Posterior vena cava (tissue), 2 donors: ENCODE measurements at places on chromosomes 12 and 14. TPM values are rescaled to one million over a fixed set of nuclear protein-coding genes. Genes with fewer than 3 reads are reported as not detected.

- DNase-seq: no peak
Observed at GRCh38 chr14:66233591-66233990, 252.6 kb upstream of the CCDC196 start.

- no peak for DNase-seq
Observed at GRCh38 chr12:85155791-85156190, 119.6 kb downstream of the LRRIQ1 start.

GRCh38 chr12:53051881-53052412, 2.1 kb downstream of the TNS2 start:
- no peak for DNase-seq

- no peak for DNase-seq
Observed at GRCh38 chr12:81208187-81208911, 130.5 kb downstream of the ACSS3 start.

GRCh38 chr12:101824831-101825230, 5.9 kb downstream of the GNPTAB start:
- DNase-seq: no peak

GRCh38 chr14:97198813-97199212, 401.6 kb downstream of the VRK1 start:
- DNase-seq: no peak

- no peak for DNase-seq
Observed at GRCh38 chr14:71361874-71362273, 454.6 kb downstream of the PCNX1 start.

DNA sequence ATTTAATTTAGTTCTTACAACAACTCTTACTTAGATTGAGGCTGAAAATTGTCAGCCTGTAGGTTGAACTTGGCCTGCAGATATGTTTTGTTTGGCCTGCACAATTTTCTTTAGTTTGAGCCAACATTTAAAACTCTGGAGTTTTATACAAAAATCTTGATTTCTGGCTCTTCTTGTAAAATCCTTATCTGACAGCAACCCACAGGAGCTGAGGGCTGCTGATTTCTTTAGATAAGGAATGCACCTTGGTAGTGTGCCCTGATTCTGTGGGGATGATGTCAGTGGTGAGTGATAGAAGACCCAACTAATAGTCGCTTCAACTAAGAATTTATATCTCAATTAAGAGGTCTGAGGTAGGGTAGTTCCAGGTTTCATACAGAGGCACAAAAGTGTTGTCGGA, 49.5 kb downstream of the SOCS2 start:
- DNase-seq: no peak

DNA sequence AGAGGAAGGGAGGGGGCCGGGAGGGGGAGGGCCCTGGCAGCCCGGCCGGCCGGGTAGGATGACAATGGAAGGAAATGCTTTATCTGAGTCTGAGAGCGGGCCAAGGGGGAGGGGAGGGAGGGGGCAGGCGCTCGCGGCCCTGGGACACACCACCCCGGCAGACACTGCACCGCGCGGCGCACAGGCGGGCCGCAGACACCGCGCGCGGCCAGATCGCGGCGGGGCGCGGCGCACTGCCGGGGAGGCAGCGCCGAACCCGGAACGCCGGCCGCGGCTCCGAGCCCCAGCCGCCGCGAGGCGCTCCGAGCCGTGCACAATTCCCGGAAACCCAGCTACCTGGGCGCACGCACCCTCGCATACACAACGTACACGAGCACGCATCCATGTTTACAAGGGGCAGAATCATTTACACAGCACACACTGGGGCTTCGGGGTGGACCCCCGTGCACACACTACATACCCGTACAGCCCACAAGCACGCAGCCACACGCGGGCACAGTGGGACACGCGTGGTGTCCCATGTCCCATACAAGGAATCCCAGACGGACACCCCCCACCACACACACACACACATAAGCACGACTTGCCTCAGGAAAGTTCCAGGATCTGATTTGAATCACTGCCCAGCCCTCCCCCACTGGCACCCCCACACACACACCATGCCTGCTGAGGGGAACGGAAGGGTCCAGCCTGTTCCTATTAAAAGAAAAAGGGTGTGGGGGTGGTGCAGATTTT, at the start of gene HDAC7:
Gene HDAC7 (minus strand): TSS at position 8 of the 735 bp plus-strand sequence. CDS start 118 bp downstream, outside the sequence.
- DNase-seq: peak; percentile 96

- DNase-seq: no peak
Observed at GRCh38 chr14:66540038-66540437, 32.1 kb downstream of the GPHN start.

DNA sequence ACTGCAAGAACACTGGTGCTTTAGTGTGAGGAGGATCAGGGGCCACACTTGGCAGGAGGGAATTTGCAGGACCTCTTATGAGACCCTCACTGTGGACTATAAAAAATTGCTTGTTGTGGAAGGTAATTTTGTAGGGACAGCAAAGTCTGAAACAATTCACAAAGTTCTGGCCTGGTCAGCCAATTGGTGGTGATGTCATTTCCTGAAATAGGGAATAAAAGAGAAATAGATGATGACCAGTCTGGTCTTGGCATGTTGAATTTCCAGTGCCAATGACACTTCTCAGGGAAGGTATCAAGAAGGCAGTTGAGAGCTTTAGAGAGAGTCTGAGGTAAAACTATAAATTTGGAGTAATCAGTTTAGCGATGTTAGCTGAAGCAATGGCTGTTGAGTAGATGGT, 129.3 kb upstream of the LMNTD1 start:
- DNase-seq: no peak

The MOK gene
- total RNA-seq: 10.0 TPM

The MYH7 gene
- total RNA-seq: not detected

The KLRD1 gene
- 4.8 TPM for total RNA-seq
